Activated CD4-positive, alpha-beta T cell treated with anti-CD3 and anti-CD28 coated beads for 36 hours (primary cell): ENCODE measurements at places on chromosomes 2 and 18.

GRCh38 chr2:40477361-40477760 lies 25.5 kb upstream of the SLC8A1 start:
- no peak for DNase-seq

DNA sequence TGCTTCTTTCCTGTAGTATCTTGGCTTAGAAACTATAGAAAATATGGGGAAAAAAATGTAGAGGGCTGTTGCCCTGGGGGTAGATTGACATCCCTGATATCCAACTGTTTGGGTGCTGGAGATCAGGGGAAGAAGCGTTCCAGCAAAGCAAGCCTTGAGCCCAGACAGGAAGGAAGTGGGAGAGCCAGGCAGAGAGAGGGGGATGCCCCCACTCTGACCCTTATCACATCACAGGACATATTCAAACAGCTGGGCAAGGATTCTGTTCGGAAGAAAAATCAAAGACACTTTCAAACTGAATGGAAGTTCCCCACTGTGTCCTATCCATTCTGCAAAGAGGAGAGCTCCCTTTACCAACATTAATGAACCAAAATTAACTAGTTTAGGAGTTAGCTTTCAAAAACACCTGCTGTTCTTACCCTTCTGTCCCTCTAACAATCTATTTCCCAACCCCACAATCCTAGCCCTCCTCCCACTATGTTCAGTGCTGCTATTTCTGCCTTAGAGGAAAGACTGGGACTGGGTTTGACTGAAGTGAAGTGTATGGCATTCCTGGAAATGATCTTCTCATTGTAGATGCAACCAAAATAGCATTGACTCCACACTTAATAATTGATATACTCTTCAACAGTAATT lies 16.9 kb upstream of the KCNG3 start:
- DNase-seq = no peak

DNA sequence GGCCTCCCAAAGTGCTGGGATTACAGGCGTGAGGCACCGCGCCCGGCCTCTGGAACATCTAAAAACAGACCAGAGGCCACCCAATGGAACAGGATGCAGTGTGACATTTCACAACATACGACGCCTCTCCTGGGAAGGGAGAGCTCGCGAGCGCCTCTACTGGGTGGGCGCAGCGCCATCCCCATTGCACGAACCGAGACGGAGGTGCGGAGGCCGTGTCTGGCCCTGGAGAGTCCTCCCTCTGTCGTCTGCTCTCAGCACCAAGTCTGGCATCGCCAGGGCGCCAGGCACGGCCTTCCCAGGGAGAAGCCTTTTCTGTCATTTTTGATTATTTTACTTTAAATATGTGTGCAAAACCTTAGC lies 9.4 kb upstream of the GBX2 start:
- peak; percentile 76 for DNase-seq

DNA sequence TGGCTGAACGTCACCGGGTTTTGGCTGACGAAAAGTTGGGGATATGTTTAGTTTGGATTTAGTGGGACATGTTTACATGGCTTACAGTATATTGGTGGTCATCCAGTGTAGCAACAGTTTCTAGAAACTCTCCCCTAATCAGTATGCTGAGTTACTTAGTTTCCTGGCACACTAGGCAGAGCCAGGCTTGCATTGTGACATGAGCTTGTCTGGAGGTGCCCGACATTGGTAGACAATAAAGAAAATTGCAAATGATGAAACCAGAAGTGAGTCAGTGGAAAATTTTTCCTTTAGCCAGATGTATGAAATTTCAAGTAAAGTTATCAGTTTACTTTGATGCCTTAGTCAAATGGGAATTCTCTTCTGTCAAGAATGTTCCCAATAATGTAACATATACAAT lies 276.1 kb downstream of the RDH14 start:
- DNase-seq = no peak

GRCh38 chr2:1730015-1730927 lies 14.0 kb downstream of the PXDN start:
- DNase-seq = no peak

GRCh38 chr2:108145557-108146326 lies 94.0 kb upstream of the SULT1C3 start:
- no peak for DNase-seq

DNA sequence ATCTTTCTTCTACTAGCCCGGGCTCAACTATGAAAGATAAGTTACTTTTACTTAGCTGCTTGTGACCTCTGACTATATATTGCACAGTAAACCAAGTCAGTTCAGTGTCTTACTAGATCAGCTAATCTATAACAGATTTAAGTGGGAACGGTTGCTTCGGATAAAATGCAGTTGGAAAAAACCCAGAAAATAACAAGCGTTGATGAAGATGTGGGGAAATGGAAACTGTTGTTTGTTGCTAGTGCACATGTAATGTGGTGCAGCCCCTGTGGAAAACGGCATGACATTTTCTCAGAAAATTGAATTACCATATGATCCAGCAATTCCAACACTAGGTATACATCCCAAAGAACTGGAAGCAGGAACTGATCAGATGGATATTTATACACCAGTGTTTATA lies 248.5 kb downstream of the PRKCE start:
- DNase-seq = no peak

- no peak for DNase-seq
These were observed 212.6 kb downstream of the SH3RF3 start for GRCh38 chr2:109341355-109342255.

DNA sequence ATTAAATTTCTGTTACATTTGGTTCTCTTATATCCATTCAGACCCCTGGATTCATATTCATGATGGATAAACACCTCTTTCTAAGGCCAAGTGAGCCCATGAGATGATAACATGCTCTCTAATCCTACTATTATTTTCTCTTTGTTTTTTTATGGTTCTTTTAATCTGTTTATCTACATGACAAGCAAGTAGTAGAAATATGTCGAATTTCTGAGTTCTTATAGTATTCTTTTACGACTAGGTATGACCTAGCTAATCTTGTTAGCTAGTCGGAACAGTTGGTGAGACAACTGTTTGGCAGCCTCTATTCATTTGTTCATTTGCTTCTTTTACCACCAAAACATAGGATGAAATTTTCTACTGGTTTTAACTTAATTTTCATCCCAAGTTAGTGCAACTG lies 98.1 kb upstream of the SCG2 start:
- no peak for DNase-seq

- DNase-seq = no peak
These were observed 213.1 kb upstream of the CDH2 start for GRCh38 chr18:28390022-28390421.

DNA sequence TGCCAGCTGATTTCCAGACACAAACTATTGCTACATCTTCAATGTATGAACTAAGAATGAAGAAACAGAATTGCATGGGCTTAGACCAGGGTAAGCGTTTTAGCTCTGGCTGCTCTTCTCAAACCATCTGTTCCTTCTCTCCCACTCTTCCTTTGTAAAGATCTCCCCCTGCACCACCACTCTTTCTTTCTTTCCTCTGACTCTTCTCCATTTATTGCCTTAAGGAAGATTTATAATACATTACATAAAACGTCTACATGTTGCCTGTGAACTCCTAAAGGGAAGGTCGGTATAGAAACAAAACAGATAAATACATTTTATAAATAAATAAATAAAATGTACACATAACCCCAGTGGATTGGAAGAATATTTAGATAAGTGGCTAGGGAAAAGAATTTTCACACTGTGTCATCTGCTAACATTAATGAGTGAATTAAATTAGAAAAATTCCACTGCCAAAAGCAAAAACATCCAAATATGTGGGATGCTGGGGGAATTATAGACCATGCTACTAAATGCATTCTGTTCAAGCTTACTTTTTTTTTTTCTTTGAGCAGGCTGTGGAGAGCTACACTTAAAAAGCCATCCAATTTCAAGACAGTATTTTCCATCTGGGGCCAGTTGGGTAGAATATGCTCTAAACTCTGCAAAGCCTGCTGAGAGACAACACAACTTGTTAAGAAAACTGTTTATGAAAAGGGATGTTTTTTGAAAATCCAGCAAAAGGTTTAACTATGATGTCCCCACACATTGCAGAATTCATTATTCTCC lies 41.5 kb downstream of the NCKAP5 start:
- no peak for DNase-seq

GRCh38 chr2:182652326-182652725 lies 63.7 kb upstream of the DNAJC10 start:
- peak; percentile 40 for DNase-seq

DNA sequence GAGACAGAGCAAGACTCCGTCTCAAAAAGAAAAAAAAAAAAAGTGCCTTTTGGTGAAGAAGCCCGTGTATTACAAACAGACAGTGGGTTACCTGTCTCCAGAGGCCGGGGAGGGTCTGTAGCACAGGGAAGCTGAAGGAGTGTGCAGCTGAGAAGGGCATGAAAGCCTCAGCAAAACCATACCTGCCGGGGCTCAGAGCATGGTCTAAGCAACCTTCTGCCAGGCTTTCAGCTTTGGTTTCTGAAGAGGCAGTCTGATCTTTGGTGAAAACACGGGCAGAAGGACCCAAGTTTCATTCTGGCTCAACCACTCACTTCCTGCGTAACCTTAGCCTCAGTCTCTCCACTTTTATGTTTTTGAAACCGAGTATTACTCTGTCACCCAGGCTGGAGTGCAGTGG lies 21.5 kb downstream of the SH2D6 start:
- peak; percentile 57 for DNase-seq

DNA sequence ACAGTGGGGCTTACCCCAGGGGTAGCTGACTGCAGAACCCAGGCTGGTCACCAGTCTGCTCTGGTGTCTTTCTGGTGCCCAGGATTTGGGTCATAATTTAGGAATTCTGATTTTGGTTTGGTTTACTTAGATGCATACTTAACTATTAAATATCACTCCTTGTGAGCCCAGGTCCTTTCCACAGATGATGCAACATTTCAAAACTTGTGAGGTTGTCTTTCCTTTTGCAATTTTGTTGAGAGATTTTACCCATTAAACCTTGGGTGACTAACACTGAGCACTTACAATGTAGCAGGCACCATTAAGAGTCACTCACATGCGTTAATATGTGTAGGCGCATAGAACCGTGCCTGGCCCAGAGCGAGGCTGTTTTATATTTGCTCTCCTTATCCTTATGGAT lies 61.8 kb upstream of the RPL31 start:
- no peak for DNase-seq

DNA sequence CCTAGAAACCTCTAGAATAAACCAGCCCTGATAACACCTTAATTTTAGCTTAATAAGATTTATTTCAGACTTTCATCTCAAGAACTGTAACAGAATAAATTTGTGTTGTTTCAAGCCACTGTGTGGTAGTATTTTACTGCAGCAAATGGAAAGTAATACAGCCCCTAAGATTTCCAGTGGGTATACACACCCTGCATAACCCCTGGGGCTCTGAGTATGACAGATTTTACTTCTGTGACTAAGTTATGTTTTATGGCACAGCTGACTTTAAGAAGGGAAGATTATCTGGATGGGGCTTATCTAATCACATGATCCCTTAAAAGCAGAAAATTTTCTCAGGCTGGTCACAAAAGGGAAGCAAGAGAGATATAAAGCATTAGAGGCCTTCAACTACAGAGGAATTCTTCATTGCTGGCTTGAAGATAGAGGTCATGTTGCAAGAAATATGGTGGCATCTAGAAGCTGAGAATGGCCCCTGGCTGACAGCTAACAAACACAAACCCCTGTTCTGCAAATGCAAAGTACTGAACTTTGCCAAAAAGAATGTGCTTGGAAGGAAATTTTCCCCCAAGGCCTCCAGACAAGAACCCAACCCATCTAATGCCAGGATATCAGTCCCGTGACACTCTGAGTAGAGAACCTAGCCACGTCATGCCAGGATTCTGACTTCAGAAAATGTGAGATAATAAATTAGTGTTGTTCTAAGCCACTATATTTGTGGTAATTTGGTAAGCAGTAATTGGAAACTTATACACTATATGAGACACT lies 67.8 kb upstream of the SLC9A2 start:
- no peak for DNase-seq

DNA sequence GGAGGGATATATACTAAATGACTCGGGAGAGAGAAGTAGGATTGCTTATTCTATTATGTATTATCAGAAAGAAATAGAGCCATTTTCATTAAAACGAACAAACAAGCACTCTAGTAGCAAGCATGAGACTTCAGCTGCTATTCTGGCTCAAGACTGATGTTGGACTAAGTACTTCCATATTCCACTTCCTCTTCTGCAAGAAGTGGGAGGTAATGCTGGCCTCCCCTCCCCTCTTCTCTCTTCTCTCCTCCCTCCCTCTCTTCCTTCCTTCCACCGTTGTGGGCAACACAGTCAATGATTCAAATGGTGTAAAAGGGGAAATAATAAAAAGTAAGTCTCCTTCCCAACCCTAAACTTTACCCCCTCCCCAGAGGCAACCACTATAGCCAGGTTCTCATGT lies 62.6 kb downstream of the EMX1 start:
- no peak for DNase-seq

GRCh38 chr18:33900638-33901037 lies 322.6 kb downstream of the ASXL3 start:
- DNase-seq = no peak

- no peak for DNase-seq
These were observed 121.2 kb upstream of the LINC00305 start for GRCh38 chr18:64270121-64270520.

GRCh38 chr2:118269408-118270051 lies 181.3 kb downstream of the INSIG2 start:
- no peak for DNase-seq

DNA sequence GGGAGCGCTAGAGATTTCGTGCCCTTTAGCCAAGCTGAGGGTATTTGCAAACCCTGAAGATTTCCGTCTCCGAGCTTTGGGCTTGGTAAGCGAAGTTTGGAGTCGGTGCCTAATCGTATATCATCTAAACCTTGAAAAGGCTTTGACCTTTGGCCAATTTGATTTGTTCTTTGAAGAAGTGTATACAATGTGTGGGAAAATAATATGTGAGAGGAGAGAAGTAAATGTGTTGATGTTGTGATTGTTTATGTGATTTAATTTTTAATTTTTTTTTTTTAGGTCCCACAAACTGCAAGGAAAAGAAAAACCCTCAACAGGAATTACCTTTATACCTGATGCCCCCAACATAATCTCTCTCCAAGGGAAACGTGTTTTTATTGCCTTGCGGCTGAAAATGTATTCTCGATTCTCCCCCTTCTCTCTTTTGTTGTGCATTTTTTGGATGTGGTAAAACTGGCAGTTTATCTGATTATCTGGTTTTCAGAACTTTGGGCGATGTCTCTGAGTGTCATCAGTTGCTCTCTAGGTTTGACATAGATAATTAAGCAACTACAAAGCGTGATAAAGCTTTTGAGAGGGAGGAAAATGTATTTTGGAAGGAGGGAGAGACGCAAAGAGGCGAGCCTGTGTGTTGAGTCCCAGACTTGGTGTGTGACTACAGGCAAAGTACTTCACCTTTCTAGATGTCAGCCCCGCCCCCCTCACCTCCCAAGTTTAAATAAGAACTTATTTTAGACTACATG lies 912 bp upstream of the FBXO11 start:
- DNase-seq = peak; percentile 62

DNA sequence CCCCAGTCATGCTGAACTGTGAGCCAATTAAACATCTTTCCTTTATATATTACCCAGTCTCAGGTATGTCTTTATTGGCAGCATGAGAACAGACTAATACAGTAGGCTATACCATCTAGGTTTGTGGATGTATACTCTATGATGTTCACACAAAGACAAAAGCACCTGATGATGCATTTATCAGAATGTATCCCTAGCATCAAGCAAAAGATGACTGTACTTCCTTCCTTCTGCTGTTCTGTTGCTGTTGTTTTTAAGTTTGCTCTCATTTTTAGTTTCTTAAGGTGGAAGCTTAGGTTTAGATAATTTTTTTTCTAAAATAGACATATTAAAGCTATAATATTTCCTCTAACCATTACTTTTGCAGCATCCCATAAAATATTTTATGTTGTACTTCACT lies 12.4 kb downstream of the ZSCAN30 start:
- DNase-seq = no peak

- DNase-seq = no peak
These were observed 109.2 kb upstream of the THOC1 start for GRCh38 chr18:377088-377487.
